Choroid plexus epithelial cell (primary cell): ENCODE measurements at places on chromosomes 6 and 20.
A peak's percentile ranks its signal among the peaks of the same experiment; 100 is the strongest.

GRCh38 chr20:35065181-35065580, 27.4 kb downstream of the TRPC4AP start:
- DNase-seq, result no peak

DNA sequence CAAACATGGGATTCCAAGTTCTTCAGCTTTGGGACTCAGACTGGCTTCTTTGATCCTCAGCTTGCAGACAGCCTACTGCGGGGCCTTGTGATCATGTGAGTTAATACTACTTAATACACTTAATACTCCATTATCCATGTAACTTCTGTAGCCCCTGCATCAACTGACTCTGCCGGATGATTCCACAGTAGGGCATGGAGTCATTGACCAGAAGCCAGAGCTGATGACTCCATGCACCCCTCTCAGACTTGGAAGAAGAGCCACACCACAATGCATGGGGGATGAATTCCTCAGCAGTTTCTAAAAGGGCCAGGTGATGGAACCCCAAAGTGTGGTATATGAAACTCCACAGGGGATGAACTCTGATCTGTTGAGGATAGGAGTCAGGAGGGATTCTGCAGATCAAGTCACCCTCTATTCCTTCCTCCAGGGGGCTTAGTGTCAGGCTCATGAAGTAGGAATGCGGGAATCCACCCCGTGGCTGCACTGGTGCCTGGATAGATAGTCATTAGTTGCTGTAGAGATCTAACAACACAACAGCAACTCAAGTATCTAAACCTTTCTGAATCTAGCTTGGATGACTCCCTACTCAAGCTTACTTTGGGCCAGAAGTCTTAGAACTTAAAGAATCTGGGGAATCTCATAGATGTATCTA, 70.2 kb downstream of the GPR6 start:
- peak; percentile 13 for DNase-seq

GRCh38 chr6:101114703-101115102, 233.6 kb upstream of the ASCC3 start:
- peak; percentile 62 for DNase-seq

GRCh38 chr6:15507221-15507620, 155.6 kb downstream of the DTNBP1 start:
- no peak for DNase-seq
